ENCODE measurements at places on chromosomes 4 and X. TPM values are rescaled to one million over a fixed set of nuclear protein-coding genes. Genes with fewer than 3 reads are reported as not detected.

GRCh38 chrX:44731160-44731559 lies 112.7 kb upstream of the DUSP21 start:
- DNase-seq, result no peak

DNA sequence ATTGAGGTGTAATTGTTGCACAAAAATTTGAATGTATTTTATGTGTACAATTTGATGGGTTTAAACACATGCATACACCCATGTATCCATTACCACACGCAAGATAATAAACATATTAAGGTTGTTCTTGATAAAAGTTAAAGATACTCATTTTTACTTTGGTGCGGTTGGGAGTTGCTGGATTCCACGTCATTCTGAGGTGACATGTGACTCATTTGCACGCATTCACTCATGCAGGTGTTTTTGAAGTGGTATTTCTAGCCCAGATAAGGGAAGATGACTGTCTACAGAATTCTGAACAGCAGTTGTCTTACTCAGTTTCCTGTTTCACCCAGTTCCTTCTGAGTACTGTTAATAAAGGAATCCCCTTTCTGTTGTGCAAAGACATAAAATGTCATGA lies 142.0 kb downstream of the RTL3 start:
- no peak for DNase-seq

DNA sequence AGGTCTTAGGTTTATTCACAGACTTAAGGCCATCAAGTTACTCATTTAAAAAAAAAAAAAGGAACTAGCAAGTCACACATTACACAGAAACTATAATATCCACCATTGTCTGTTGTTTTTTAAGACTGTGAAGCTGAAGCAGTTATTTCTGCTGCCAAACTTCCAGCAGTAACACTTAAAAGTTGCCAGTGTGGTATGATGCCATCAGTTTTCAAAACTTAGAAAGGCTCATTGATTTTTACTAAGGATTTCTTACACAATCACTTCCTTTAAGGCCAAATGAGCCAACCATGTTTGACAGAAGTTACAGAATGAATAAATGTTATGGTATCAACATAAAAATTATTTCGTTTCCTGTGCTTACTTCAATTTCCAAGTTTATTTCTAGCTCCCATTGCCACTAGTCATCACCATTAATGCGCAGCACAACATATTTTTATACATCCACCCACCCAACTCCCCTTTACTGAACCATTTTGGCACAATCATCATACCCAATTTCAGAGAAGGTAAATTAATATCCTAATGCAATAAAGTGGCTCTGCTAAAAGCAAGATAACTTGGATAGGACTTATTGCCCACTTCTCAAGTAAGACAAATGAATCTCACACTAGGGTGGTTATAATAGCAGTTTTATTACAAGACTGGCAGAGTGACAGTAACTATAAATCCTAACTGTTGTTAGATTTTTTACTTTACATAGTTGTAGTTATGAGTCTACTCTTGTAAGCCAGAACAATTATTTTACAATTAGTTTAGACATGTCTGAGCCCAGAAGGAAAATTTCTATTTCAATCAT lies 13.1 kb downstream of the PDGFC start:
- DNase-seq, result no peak

DNA sequence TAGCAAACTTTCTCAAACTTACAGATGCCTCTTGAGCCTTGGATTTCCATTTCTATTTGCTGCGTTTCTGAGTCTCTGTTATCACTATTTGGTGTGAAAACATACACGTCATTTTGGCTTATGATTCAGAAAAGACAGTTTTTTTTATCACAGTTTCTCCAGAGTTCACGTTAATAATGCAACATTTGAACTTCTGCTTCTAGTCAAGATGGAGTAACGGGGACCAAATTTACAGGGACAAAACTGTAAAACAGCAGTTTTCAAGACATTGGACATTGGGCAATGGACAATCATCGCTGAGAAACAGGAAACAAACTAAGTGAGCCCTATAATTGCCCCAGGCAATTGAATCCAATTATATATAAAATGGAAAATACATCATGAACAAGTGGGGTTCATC lies 36.2 kb upstream of the TASL start:
- no peak for DNase-seq

DNA sequence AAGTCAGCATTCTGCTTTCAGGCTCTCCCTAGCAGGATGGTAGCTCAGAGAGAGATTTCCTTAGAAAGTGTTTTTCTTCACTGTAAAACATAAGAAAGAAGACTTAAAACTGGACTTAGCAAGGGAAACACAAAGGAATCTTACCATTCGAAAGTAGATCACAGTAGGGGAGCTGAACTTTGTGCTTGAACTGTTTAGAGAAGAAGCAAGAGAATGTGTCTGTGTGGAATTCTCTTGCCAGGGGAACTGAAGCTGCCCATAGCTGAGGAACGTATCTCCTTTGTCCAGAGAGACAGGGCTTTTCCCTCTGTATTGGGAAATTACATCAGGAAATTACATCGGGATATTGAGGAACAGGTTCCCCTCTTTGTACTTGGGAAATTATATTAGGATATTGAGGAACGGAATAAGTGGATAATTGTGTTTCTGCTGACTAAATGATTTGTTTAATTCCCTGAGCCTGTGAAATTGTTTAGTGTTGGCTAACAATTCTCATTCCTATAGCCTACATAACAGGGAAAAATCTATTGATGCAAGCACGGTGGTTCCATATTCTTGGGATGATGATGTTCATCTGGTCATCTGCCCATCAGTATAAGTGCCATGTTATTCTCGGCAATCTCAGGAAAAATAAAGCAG lies 21.2 kb downstream of the SRD5A3 start:
- no peak for DNase-seq

Gene CENPVL3
- 1.2 TPM for polyA plus RNA-seq

Gene CFP
- polyA plus RNA-seq, result 1.5 TPM

Gene MED14
- polyA plus RNA-seq, result 56.4 TPM

All from renal cortex interstitium (tissue), 15 donors.